ENCODE measurements at places on chromosomes 7 and 10.

DNA sequence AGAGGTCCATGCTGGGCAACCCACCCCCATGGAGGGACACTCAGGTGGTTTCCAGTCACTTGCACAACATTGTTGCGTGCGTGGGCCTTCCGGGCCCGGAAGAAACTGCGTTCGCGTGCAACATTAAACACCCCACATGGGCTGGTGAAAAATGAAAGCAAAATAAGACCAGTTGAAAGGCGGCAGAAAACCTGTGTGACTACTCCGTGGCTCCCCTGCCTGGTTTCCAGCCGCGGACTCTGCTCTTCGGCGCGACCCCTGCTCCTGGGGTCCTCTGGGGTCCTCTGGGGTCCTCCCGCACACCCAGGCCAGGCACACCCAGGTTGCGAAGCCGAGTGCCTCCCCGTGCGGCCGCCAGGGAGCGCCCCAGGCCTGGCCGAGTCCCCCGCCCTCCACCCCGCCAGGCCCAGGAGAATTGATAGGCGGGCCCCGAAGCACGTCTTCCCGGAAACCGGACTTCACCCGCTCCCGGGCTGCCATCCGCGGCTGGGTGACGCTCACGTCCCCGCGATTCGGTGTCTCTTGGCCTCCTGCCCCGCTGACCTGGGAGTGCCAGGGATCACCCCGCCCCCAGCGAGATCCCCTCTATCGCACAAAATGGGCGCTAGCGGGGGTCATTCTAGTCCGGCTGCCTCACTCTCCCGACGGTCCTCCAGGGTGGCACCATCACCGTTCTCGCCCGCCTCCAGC, 1.9 kb upstream of the SH2D4B start:
- DNase-seq: peak; percentile 64

DNA sequence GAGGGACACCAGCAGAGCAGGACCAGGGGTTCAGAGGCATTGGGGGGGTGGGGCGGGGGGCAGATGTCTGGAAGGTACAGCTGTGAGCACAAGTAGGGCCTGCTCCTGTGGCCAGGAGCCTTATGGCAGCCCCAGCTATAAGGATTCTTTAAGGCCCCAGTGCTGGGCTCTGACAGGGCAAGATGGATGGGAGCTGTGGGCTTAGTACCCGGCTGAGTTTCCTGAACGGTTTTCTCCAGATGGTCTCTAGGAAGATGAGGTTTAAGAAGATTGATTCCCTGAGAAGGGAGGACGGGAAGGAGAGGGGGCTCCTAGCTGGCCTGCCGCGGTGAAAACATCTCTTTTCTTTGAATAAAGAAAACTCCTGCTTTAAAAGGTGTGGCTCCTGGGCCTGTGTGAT, 30.1 kb upstream of the COMTD1 start:
- no peak for DNase-seq

- DNase-seq: no peak
Observed at GRCh38 chr10:53023411-53023810, 250.8 kb upstream of the MBL2 start.

DNA sequence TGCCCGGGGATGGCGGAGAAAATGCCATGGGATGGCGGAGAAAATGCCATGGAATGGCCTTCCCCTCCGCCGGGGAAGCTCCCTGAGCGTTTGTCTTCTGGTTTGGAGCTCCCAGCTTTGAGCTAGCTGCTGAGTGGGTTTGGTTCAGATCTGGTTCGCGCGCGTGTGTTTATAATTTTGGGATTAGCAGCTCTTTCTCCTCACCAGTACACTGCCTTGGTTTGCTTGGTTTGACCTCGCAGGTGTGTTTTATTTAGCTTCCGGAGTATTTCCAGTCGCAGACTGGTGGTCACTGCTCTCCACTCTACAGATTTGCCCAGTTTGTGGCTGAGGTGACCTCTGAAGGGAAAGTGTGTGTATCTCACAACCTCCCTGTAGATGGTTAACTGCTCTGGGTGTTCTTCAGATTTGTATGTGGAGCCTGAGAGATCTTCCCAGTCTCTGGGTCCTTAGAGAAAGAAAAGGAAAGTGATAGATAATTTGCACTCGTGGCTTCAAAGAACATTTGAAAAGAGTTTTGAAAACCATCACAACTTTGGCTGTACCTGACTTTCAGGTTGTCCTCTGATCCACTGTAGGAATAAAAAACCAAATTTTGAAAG, 597 bp downstream of the ZNF277 start:
- DNase-seq: no peak

DNA sequence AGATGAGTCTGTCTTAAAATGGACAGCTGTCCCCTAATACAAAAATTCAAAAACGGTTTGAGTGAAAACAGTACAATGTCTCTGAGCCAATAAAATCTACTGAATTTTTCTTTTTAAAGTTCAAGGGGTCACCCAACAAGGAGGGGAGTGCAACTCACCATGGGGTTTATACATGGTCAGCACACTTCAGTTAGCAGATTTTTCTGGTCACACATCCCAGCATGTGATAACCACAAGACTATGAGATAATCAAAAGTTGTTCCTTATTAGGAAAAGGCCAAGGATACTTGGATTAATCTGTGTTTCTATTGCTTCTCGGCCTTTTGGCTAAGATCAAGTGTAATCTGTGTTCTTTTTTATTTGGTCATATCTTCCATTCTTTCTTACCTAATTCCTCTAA, 31.6 kb downstream of the ABCB5 start:
- DNase-seq: no peak

GRCh38 chr7:123673137-123673732, 17.6 kb downstream of the LMOD2 start:
- DNase-seq: no peak

GRCh38 chr10:75428434-75429158, 2.8 kb upstream of the LRMDA start:
- DNase-seq: no peak

DNA sequence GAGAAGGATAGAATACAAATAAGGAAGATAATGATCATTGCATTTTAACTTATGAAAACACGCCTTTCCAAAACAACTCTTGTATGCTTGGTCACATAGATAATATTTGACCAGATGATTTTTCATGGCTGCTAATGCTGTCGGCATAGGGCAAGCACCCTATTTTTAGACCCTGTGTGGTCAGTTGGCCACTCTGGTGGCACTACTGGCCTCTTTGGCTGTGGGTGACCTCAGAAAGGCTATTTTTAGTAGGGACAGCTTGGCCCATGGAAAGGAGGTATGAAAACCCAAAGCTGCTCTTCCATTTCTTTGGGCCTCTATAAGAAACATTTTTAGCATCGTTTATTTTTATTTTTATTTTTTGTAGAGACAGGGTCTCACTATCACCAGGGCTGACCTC, 12.3 kb downstream of the BMPER start:
- DNase-seq: no peak

GRCh38 chr7:90655566-90655965, 59.4 kb downstream of the CDK14 start:
- DNase-seq: no peak

DNA sequence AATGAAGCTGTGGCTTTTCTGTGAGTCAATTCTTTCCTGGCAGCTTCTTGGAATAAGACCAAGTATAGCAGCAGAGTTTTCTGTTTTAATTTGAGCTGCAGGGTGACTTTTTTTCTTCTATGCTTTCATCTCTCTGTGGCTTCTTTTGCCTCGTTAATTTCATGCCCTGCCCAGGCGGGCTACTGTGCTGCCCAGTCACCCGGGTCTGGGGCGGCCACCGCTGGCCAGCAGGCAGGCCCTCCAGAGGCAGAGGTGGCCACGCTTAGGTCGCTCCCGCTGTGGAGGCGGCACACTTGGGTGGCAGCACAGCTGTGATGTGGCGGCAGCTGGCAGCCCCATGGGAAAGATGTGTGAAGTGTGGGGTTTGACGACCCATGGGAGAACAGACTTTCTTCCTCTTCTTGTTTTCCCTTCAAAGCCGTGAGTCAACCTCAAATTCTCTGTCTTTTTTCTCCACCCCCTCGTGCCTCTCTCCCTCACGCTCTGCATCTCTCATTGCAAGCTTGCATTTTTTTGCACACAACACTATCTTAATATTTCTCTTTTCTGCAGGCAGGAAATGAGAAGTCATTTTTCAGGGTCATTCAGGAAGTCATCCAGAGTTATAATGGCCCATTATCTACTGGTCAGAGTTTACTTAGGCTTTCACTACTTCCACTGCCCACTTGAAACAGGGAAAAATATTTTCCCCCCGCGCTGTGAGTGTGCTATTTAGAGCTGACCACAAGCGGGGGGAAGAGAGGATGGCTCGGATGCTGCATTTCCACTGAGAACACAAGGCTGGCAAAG, 67.8 kb downstream of the EGFR start:
- DNase-seq: no peak

DNA sequence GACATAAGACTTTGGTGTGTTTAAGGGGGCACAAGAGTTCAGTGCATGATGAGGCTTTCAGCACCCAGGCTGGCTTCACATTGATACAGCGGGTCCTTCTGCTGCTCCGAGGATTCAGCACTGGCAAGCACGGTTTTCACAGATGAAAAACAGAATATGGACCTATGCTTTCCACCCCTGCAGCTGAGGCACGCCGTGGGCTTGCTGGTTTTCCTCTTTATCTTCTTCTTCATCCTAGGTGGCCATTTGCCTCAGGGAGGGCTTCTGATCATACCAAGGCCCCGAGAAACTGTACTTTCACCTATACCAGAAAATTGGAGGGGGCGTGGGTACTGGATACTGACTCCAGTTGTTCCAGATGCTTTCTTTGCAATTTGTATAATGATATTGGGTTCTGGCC, 277.1 kb upstream of the ZNF32 start:
- no peak for DNase-seq

GRCh38 chr10:72665925-72666324, 26.0 kb upstream of the MCU start:
- no peak for DNase-seq

- DNase-seq: no peak
Observed at GRCh38 chr10:127343821-127344220, 147.4 kb upstream of the INSYN2A start.

DNA sequence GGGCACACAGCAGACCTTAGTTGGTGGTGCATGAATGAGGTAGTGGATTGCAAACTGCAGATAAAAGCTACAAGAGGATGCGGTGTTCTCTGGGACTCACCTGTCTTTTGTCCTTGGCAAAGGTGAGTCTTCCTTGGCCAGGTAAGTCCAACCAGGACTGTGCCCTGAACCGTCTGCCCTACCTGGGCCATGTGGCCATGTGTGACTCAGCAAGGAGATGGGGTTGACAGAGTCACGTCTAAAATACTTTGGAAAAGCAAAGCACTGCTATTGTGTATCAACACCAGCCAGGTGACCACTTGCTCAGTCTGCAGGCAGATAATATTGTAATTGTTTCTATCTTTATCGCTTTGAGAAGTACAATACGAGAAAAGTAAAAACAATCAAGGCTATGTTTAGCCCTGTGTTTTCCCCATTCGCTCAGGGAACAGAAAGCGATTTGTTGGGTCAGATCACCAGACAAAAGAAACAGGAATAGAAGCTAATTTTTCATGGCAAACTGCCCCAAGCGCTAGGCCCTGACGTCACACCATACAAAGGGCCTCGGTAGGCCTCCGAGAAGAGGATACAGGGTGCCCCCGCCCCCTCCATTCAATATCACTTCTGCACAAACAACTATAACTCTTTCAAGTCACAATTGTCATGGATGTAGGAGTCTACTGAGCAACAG, 57.3 kb downstream of the FAM53B start:
- DNase-seq: no peak

DNA sequence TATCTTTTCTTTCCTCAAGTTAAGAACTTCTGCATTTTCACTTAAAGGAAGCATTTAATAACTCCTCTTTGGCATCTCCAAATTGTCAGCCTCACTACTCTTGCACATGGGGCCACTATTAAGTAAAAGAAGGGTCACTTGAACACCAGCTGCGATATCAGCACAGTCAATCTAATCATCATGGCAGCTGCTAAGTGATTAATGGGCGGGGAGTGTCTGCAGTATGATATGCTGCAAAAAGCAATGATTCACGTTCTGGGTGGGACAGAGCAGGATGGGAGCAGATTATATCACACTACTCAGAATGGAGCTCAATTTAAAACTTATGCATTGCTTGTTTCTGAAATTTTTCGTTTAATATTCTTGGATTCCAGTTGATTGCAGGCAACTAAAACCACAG, 447.4 kb upstream of the PFKP start:
- no peak for DNase-seq

DNA sequence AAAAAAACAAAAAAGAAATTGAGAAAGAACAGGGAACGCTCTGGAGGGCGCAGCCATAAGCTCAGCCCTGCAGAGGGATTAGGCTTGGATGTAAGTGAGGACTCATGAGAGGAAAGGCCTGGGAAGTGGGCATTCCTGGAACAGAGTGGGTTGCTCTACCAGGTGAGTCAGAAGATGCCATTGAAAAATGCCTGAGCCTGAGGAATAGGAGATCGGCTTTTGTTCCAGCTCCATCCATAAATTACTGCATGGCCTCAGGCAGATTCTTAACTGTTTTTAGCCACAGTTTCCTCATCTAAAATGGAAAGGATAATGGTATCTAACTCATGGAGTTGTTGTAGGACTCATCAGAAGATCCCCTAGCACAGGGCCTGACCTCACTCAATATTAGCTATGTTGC, 1.1 kb upstream of the RGR start:
- no peak for DNase-seq

DNA sequence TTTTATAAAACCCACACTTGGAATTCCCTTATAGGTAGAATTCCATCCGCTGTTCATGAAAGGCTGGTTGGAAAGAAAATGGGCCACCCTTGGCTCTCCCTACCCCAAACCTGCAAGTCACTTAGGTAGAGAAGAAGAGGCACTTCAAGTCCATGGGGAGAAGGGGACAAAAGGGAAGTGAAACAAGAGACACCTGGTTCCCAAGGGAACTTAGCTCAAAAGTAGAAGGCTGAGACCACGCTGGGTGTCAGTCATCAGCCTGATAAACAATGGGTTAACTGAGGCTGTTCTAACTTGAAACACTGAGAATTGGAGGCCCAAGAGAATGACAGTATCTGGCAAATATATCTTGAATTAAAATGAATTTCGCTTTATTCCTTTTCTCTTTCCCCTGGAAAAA, 330.8 kb upstream of the NFE2L3 start:
- DNase-seq: no peak

DNA sequence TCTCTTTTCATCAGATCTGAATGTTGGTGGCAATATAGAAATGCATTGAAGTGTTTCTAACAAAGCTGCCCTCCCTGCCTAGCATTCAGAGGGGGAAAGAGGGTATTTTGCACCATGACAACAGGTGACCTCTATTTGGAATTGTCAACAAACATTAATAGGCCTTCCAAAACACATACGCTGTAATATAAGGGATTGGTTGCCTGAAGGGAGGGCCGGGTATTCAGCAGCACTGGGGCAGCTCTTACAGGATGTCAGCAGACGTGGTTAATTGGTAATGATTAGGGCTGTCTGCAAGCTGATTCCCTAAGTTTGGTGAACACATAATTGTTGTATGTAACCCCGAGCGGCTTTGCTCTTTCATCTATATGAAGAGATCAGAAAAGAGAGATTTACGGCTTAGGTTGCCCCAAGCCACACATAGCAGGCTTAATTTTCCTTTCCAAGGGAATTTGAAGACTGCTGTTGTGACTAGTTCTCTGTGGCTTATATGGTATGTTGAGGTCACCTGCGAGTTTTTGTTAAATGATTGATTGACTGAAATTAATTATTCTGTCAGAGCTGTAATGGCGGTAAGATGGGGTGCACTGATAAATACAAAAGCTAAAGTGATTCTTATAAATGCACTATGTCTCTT, 759.3 kb downstream of the LRMDA start:
- no peak for DNase-seq

GRCh38 chr7:45909561-45909960, 11.5 kb downstream of the IGFBP3 start:
- no peak for DNase-seq
